Kidney tubule cell (primary cell): ENCODE measurements at places on chromosomes 6 and 20.

DNA sequence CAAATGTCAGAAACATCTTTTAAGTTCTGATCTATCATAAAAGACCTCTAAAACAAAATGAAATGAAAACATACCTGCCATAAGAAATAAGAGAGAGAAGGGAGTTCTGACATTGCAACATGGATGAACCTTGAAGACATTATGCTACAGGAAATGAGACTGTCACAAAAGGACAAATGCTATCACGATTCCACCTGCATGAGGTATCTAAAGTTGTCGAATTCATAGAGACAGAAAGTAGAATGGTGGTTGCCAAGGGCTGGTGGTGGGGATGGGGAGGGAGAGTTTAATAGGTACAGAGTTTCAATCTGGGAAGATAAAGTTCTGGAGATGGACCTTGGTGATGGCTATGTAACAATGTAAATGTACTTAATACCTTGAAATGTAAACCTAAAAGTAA lies 3.3 kb downstream of the EZR start:
- DNase-seq = no peak

DNA sequence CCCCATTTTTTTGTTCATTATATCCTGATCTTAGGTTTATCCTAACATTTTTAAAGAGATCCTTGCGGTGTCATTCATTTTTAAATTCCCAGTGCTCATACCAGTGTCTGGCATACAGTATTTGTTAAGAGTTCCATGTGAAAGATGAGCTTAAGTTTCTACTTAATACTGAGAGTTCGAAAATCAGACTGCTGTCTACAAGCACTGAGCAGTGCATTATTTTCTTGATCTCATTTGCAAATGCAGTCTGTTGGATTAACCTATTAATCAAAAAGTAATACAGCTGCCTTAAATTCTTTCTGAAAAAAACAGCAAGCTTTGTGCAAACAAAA lies 663 bp downstream of the COQ3 start:
- no peak for DNase-seq

- DNase-seq = no peak
Observed at GRCh38 chr20:59035381-59035780, 3.2 kb upstream of the ATP5F1E start.

GRCh38 chr6:37310966-37311365 lies 42.8 kb upstream of the RNF8 start:
- DNase-seq = no peak

DNA sequence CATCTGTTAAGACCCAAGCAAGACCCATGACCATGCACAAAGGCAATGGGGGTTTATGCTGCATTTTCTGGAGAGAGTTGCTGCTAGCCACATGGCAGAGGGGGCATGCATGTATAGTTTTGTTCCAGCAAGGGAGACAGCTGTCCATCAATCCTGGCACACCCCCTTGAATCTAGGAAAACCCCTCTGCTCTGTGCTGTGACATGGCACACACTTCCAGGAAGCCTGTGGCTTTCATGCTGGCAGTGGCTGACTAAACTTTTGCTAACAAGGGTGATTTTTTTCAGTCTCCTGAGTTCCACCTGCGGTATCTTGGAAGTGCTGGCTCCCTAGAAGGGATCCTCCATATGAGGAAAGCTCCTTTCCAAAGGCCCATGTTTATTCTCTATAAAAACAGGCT lies 9.1 kb upstream of the CST4 start:
- peak; percentile 20 for DNase-seq

DNA sequence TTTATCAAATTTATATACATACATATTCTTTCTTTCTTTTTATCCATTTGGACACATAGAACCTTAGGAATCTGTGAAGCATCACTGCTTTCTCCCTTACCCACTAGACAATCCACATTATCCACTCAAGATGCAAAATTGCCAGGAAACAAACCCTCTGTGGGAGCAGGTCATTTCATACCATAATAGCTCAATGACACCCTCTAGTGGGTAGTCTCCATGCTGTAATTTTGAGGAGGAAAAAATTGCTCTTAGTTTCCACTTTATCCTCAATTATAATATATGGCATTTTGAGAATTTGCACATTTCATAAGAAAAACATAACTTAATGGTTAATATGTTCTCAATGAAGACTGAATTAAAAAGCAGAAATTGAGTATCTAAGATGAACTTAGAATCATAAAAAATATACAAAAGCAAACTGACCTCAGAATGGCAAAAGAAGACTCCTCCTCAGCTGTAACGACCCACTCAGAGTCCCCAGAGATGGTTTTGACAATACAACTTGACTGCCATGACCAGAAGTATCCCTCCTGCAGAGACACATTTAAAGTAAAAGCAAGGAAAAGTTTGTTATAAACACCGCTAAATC lies 164.1 kb downstream of the FRK start:
- DNase-seq = peak; percentile 48

DNA sequence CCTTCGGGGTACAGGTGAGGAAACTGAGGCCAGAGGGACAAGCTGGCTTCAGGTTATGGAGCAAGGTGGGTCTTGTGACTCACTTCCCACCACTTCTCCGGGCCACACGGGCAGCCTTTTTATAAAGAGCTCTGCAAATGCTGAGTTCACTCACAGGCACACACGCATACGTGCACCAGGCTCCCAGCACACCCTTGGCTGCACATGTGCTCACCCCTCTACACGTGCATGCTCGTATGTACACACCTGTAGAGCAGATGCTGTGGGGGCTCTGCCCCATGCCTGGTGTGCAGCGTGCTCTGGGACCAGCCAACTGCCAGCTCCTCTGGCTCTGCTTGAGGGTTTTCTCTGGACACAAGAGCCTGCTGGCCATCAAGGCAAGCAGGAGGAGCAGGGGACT lies 29.1 kb downstream of the VSTM2L start:
- DNase-seq = no peak

- DNase-seq = no peak
Observed at GRCh38 chr20:61458146-61458746, 206.2 kb downstream of the CDH4 start.

GRCh38 chr20:15251171-15251570 lies 913.8 kb upstream of the FLRT3 start:
- DNase-seq = no peak

- DNase-seq = no peak
Observed at GRCh38 chr6:106104476-106104875, 18.3 kb downstream of the PRDM1 start.

DNA sequence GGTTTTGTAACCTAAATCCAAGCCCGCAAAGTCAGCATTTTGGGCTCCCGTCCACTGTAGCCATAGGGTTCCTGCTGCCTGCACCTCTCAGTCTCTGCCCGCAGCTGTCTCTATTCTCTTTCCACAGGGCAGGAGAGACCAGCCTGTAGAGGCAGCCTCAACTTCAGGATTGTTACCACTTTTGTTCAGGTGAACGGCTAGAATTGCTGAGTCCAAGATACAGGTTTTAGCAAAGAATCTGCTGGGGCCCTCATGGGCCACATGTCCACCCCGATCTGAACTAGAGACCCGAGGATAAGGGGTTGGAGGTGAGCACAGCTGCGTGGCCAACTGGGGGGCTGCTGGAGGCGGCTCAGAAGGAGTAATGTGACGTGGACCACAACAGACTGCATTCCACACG lies 137.7 kb upstream of the C6orf118 start:
- DNase-seq = no peak

- peak; percentile 4 for DNase-seq
Observed at GRCh38 chr20:59618131-59618530, 13.8 kb downstream of the PHACTR3 start.

DNA sequence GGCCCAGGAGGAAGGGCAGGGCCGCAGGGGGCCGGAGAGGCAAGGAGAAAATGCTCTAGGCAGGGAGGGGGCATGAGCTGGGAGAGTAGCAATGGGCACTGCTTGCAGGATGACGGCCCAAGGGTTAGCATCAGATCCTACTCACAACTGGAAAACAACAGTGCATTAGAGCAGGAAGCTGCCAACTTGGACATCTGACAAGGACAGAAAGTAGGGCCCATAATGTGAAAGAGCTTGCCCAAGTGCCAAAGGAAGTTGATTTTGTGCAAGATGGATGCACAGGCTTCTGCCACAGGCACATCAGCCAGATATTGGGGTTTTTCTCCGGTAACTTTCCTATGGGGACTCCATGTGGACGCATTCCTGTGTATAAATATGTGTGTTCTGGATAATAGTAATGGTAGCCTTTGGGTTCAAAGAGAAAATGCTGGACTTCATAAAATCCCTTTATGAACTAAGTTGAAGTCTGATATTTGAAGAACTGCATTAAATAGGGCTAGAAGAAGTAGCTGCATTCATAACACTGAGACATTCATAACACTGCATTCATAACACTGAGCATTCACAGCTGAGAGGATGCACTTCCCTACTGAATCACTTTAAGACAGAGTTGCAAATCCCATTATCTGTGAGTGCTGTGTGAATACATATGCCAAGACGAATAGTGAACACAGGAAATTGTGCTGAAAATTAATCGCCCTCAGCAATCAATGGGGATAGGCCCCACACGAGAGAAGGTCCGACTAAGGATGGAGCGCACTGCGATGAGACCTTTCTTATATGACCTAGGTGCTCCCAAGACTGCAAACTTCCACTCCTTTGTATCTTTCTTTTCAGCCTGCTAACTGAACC lies 235.6 kb upstream of the PRDM1 start:
- DNase-seq = no peak

DNA sequence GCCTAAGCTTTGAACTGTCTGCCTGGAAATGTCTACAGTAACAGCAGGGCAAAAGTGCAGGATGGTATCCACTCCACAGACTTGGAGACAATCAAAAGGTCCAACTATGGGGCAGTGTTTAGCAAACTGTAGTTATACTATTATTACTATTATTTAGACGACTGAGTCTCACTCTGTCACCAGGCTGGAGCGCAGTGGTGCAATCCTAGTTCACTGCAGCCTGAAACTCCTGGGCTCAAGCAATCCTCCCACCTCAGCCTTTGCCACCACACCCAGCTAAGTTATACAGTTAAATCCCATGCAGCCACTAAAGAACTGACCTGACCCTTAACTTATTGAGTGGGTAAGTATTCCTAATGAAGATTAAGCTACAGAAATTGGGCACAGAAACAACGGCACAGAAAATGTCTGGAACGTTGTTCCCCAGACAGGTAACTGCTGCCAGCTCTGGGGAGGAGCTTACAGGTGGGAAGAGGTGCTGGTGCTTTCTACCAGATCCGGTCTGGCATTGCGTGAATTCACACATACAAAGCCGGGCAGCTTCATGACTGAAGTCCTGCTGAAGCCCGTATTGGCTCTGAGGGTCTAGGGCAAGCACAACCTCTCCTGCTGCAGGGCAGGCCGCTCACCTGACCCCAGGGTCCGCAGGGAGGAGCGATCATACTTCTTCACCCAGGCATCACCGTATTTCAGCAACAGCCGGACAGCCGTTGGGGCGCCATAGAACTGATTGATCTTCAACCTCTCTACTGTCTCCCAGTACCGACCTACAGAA lies 27.0 kb upstream of the APMAP start:
- DNase-seq = no peak

- DNase-seq = no peak
Observed at GRCh38 chr20:36490191-36490590, 51.1 kb upstream of the MYL9 start.

GRCh38 chr6:155381673-155382337 lies 67.5 kb upstream of the TFB1M start:
- peak; percentile 28 for DNase-seq

DNA sequence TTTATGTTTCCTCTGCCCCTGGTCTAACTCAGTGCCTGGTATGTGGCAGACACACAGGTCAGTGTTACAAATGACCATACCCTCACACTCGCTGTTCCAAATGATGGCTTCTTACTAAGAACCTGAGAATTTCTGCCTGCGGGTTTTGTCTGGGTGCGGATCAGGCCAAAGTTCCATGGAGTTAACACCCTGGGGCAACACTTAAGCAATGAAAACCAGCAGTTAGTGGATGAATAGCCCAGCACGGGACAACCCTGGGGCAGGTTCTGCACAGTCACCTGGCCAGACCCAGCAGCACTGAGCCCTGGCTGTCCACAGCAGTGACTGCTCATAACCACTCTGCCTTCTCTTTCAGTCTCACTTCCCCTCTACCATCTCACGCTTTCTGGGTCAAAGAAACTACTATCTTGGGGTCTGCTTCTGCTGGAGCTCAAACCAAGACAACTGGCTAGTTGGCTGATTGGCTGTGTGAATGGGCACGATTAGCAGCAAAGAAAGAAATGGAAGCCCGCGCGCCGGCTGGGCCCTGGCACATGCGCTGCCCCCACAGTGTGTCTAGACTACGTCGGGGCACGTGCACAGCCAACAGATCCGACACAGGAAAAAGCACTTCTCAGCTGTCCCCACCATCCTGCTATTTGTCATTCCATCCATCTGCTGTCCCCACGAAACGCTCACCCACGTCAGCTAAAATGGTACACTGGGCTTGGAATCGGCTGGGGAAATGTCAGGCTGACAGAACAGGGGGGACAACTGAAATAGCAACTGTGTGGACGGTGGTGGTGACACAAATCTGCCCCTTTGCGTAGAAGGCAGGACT lies 36.6 kb downstream of the MGME1 start:
- DNase-seq = peak; percentile 90

DNA sequence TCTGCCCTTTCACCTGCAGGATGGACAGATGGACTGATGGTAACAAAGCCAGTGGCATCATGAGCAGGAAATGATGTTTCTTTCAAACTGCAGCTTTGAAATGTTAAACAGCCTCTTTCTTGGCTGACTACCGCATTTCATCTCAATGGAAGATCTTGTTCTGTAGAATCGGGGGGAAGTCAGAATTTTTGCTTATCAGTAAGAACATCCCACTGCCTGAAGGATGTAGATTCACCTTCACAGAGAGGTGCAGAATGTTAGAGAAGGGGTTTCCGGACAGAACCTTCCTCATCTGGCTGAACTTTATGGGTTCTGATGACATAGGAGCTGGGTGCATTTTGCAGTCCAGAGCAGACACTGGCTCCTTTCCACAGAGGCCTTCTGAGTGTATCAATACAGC lies 32.7 kb downstream of the GGTLC1 start:
- no peak for DNase-seq

GRCh38 chr6:35804996-35805736 lies at the start of gene LHFPL5:
Gene LHFPL5, plus strand, starts transcription at chr6:35805352. Its CDS starts 319 bp downstream, at chr6:35805671.
- peak; percentile 43 for DNase-seq

DNA sequence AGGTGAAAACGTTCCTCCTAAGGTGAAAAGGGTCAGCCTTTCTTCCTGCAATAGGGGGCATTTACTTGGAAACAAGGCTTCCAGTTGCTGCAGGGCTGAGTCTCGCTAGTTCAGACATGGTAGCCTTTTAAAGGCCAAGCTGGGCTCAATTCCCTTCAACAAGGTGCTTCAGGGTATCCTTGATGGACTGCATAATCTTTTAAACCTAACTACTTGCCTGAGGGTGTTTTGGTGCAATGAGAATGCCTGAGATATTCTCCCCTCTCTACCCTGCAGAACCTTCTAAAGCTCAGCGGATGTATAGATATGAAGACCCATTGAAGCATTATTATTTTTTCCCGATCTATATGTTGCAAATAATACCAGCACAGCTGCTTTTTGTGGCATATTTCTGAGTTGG lies 416.1 kb downstream of the QKI start:
- no peak for DNase-seq
